CD4-positive, alpha-beta T cell treated with Interleukin-6 at 100 ng/mL for 8 hours (primary cell): ENCODE measurements at places on chromosomes 11 and 22.

DNA sequence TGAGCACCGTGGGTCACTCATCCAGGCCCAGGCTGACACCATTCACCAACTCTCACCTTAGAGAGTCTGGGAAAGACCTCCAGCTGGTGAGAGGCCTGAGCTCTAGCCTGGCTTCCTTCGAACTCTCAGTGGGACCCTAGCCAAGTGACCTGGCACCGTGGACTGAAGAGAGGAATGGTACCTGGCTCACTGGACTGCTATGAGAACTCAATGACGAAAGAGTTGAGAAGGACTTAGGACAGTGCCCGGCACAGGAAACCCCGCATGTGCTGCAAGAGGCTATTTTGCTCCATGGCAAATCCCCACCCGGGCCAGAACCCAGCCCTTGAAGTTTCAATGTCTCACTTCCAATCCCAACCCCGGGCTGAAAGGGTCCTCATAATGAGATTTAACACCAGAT, 605 bp upstream of the RAPSN start:
- DNase-seq, result no peak

DNA sequence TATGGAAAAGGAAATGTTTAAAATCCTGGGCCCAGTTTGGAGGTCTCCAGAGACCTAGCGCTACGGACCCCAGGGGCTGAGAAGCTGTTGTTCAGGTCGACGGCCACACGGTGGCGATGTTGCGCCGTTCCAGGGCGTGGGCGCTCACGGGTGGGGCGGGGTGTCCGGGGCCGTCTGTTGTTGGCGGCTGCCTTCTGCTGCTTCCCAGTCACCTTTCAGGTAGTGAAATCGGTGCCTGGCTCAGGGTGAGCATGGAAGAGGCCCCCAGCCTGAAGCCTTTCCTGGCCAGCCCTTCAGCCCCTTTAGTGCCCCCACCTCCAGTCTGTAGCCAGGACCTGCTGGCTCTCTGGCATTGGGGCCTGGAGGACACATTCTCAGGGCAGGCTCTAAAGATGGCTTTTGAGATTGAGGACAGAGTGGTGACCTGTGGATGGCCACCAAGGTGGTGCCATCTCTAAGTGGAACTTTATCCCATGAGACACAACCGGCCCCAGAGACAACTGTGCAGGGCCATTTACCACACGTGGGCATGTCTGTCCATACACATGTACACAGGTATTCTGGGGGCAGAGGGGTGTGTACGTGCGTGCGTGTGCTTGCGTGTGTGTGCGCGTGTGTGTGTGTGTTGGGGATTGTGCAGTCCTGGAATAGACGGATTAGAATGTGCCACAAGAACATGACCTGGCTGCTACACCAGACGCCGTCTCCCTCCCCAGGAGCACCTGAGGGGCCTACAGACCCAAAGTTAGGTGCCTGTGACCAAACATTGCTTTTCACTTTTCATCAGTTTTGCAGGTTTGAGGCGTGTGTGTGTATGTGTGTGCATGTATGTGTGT, 53.8 kb downstream of the ST14 start:
- peak; percentile 64 for DNase-seq

DNA sequence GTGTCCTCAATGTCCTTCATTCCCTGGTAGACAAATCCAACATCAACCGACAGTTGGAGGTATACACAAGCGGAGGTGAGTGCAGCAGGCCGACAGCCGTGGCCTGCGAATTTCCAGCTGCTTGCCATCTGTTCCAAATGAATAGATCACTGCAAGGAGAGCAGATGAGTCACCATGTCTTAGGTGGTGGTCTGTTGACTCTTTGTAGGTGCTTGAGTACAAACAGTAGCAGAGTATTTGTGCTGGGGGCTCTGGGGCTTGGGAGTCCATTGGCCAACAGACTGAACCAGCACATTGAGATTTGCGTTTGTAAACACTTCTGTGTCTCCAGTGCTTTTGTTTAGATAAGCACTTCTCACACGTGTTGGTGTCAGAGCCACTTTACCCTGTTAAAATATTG, 21.1 kb downstream of the EIF3L start:
- DNase-seq, result no peak

- no peak for DNase-seq
Observed at GRCh38 chr11:112925516-112926310, 35.5 kb upstream of the NCAM1 start.
